Globus pallidus (tissue), 1 donor: ENCODE measurements at places on chromosomes 3 and 15.

DNA sequence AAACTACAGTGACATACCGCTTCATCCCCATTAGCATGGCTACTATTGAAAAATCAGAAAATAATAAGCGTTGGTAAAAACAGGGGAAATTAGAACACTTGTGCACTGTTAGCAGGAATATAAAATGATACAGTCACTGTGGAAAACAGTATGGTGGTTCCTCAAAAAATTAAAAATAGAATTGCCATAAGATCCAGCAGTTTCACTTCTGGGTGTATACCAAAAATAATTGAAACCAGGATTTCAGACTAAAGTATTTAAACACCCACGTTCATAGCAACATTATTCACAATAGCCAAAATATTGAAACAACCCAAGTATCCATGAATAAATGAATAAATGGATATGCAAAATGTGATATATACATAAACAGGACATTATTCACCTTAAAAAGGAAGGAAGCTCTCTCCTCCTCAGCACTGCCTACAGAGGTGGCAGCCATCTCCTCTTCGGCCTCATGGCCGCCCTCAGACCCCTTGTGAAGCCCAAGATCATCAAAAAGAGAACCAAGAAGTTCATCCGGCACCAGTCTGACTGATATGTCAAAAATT, 34.1 kb downstream of the NGLY1 start:
- no peak for DNase-seq

DNA sequence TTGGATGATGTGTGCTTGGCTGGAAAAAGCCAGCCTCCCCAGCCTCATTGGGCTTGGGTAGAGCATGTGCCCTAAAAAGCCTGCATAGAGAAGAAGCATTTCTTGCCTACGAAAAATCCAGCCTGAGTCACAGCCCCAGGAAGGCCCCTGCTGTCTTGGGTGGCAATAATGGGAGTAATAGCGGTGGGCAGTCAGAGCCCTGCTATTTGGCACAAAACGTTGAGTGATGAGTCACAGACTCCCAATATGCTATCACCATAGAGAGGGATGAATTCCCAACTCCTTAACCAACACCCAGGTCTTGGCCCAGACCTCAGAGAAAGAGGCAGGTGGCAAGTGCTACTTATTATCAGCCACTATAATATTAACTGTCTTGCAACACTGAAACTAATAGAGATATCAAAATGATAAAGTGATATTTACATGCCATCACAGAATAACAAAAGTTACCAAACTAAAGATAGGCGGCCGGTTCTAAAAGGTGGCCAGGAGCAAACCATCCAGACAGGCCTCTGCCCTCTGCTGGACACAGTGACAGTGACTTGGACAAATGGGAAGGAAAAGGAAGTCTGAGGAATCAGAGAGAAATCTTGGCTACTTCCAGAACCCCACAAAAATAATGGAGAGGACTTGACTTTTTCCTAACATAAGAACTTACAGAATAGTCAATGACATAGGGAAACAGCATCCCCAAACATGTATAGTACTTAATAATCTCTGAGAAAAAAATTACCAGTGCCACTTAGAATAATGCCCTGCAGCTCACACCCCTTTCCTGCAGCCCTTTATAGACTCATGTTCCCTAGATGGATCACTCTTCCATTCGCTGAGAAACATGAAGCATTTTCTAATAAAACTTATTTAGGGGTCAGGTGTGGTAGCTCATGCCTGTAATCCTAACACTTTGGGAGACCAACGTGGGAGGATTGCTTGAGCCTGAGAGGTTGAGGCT, 51.9 kb upstream of the MUC13 start:
- DNase-seq = no peak

GRCh38 chr3:150764566-150764965, 1.6 kb upstream of the SIAH2 start:
- DNase-seq = peak; percentile 12

- DNase-seq = no peak
Observed at GRCh38 chr3:30263238-30263924, 343.0 kb upstream of the TGFBR2 start.

- no peak for DNase-seq
Observed at GRCh38 chr3:145698749-145699148, 462.2 kb downstream of the PLOD2 start.

- DNase-seq = no peak
Observed at GRCh38 chr15:60798821-60799220, 319.9 kb upstream of the ICE2 start.

DNA sequence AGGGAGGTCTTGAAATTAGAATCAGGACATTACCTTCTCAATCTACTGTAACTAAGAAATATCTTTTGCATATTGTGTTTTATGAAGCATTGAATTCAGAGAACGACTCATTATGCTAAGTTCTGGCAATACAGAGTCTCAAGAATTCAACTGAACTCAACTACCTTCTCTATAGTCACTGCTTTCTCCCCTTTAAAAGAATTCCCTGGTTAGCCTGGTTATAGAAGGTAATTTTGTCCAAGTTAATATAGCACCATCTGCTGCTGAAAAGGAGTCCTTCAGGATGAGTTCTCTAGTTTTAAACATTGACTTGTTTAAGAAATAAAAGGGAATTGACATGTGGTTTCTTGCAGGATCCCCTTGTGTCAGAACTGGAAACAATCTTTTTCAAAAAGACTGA, 60.2 kb downstream of the IL16 start:
- peak; percentile 11 for DNase-seq
